Lung microvascular endothelial cell (primary cell): ENCODE measurements at places on chromosomes 4 and X. TPM values are rescaled to one million over a fixed set of nuclear protein-coding genes. Genes with fewer than 3 reads are reported as not detected.
A peak's percentile ranks its signal among the peaks of the same experiment; 100 is the strongest.

DAPP1 gene
- not detected in 2 replicates for total RNA-seq

- DNase-seq, result no peak
These were observed 57.6 kb upstream of the CLNK start for GRCh38 chr4:10741961-10742699.

GRCh38 chr4:6539009-6539764 lies 35.8 kb upstream of the MAN2B2 start:
- DNase-seq, result no peak

GATB gene
- 8.3 and 12.0 TPM in 2 replicates for total RNA-seq

- peak; percentile 6 for DNase-seq
These were observed 62.3 kb upstream of the ADAMTS3 start for GRCh38 chr4:72631296-72631695.

DNA sequence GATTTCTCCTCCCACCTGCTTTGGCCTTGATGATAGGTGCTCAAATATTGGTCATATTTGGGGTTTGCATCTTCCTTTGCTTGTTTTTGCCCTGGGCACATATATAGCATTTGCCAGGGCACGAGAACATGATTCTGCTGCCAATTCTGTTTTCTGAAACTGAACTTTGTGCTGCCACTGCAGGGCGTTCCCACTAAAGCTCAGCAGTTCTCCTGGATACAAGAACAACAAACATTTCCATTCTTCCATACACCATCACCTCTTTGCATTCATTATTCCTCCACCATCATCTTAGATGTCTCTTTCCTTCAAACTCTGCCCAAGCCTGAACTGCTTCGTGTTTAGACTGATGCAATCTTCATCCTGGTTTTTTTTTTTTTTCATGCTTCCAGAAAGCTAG lies 36.3 kb upstream of the GATB start:
- no peak for DNase-seq

DNA sequence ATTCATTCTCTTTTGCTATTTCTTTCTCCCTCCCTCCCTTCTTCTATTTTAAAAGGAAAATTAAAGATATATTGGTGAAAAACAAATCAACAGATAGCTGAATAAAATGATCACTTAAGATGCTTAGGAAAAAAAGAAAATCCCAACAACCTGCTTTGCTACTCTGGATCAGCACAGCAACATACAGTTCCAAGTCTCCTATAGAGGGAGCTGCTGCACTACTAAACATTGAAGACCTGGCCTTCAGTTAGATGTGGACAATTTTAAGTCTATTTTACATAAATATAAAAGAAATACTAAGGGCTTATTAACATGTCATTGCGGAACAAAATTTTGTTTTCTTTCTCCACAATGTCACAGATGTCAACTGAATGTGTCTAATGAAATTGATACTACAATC lies 226.4 kb downstream of the MAGEB5 start:
- DNase-seq, result peak; percentile 38

DNA sequence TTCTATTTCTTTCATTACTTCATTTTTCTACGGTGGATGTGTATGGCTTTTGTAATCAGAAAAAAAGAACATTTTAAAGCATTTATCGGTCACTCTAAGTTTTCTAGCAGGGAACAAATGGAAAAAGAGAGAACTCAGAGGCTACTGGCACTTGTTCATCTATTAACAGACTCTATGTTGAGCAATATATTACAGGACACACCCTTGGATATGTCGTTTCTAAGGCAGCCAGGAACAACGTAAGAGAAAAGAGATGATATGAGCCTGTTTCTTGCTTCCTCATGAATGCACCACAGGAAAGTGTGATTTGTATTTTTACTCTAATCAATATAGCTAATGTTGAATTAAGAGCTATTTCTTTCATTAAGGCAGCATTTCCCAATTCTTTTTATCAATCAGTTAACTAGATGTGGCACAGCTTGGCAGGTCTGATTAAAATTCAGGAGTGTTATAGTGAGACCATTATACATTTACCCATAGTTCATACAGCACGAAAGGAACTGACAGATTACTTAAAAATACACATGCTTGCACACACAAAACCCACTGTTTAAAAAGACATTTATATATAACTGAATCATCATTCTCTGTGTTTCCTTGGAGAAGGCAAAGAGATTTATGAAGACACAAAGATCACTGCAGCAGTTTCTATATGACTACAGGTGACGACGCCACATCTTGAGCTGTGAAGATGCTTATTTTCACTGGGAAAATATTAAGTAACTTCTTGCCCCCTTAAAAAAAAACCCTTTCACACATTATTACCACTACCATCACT lies 13.0 kb downstream of the RAB9B start:
- no peak for DNase-seq

DNA sequence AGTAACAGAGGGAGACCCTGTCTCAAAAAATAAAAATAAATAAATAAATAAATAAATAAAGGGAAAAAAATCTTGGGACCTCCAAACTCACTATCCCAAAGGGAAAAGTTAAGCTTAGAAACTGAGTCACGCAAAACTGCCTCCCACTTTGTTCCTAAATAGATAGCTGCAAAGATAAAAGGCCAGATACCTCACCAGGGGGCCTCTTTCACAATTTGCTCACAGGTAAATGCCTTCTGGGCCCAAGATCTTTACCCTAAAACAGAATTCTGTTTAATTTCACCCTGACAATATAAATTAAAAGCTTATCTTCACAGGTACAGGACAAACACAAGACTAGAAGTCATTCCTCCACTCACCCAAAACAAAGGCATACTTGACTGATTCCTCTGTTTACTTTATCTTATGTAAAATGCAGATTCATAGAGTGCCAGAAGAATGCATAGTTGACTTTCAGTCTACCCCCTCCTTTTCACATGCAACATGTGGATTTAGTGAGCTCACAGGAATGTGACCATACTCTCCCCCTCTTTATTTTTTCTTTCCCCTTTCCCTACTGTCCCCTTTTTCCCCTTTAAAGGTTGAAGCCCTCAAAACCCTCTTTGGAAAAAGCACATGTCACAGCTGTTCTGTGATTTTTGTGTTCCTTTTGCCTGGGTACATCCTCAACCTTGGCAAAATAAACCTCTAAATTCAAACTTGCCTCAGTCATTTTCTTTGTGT lies 23.4 kb downstream of the ELF2 start:
- DNase-seq, result no peak

DNA sequence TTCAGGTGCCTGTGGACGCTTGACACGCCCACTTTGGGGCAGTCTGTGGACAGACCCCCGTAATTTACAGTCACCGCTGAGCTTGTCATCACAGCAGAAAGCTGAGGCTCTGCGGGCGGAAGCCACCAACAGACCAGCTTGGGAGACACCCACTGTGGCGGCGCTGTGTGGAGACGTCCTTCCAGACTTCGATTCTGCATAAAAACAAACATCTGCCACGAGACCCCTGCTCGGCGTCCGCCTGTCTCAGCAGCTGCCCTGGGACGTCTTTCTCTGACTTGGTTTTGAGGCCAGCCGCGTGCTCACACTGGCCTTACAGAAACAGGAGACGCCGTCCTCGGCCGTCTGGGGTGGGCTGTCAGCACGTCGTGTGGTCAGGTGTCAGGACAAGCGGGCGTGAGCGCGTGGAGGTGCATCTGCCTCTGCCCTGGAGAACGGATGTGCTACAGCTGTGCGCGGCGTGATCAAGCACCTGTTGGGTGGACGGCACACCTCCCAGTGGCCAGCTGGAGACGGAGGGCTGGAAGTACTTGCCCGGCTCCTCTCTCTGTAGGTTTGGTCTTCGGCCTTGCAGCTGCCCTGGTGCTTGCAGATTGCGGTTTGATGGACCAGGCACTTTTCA lies 37.5 kb downstream of the PIGG start:
- no peak for DNase-seq

DNA sequence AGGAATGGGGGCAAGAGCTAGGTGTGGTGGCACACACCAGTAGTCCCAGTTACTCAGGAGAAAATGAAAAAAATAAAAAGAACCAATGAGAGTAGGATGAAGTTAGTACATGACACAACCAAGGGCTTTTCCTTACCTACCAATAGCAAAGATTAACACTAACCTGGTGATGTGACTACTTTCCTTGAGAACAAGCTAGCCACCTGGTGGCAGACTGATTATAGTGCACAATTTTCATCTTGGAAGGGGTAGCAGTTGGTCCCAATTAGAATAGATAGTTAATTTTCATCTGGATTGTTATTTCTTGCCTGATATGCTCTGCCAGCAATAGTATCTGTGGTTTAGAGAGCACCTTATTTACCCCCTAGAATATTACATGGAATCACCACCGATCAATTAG lies 1216.8 kb upstream of the PABPC4L start:
- DNase-seq, result no peak

DNA sequence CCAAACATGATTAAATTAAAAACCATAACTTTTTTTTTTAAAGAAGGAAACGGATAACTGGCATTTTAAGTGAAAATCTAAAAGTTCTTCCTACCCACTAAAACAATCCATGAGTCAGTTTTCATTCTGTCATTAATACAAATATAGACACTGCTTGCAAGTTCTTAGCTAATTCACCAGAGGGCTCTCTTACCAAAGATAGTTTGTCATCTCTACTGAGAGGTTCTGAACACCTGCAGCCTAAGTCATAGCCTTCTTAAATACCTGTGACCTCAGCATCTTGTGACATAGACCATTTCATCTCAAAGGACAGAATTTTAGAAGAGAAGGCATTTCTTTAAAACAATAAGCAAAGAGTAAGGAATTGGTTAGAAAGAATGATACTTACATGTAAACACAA lies 65.3 kb upstream of the FAM120C start:
- peak; percentile 32 for DNase-seq

DNA sequence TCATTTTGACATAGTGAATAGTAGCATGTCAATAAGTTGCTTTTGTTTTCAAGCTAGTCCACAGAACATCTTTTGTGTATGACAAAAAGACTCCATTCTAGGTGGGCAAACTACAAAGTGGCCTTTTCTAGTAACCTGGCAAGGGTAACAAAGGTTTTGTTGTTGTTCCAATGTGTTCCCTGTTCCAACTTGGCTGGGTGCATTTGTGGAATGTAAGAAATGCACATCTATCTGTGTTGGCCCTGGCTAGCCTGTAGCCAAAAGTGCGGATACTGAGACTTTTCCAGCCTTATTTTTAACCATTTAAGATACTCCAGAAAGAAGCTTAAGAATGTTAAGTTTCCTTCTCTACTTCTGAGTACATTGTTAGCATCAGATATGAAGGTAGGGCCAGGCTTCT lies 118.7 kb upstream of the CHRDL1 start:
- no peak for DNase-seq

- DNase-seq, result no peak
These were observed 200.2 kb downstream of the ADGRA3 start for GRCh38 chr4:22315628-22316027.

AMBN gene
- total RNA-seq, result not detected in 2 replicates

HS6ST2 gene
- total RNA-seq, result under 0.01 TPM in 1 of 2 replicates, not detected in the other

DNA sequence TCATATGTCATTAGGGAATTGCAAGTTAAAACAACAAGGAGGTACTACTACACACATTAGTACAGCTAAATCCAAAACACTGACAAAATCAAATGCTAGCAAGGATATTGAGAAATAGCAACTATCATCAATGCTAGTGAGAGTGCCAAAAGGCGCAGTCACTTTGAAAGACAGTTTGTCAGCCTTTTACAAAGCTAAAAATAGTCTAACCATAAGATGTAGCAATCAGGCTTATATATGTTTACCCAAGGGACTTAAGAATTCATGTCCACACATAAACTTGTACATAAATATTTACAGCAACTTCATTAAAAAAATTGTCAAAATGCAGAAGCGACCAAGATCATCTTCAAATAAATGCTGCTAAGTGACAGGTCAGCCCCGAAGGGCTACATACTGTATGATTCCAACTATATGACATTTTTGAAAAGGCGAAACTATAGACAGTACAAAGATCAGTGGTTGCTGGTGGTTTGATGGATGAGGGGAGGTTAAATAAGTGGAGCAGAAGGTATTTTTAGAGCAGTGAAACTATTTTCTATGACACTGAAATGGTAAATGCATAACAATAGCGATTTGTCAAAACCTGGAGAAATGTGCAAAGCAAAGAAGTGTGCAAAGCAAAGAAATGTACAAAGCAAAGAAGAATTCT lies 704.8 kb downstream of the ARAP2 start:
- no peak for DNase-seq

DNA sequence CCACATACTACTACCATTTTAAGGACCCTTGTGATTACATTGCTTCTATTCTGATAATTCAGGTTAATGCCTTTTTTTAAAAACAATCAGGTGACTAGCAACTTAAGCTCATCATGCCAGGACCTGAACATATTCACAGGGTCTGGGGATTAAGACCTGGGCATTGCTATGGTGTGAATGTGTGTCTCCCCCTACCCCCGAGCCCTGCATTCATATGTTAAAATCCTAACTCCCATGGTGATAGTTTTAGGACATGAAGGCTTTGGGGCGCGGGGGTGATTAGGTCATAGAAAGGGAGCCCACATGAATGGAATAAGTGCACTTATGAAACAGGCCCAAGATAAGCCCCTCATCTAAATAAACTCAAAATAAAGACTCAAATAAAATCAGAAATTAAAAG lies 734.4 kb upstream of the PABPC4L start:
- DNase-seq, result no peak

- DNase-seq, result no peak
These were observed 283.6 kb downstream of the GALNTL6 start for GRCh38 chr4:172096786-172097185.

DNA sequence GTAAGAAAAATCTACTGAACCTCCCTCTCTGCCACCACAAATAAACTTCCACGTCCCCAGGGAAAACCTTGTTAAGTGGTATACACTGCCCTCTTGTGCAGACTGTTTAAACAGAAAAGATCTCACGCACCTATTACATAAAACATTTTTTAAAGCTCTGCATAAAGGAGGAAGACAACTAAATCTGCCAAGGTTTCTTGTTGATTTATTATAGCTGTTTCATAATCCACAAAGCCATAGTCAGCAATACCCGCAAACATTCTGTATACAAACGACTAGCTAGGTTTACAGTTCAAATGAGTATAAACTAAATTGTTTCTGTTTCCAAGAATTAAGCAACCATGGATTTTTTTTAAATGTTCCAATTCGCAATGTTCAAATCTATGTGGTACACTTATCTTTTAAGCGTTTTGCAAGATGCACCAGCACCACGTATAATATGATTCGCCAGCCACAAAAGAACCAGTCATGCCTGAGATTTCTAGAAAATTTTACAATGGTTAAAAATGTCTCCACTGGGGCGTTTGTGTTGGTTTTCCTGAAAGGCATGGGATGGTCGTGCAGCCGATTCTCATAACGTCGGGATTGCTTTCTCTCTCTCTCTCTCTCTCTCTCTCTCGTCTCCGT lies 164.6 kb downstream of the PRKX start:
- peak; percentile 5 for DNase-seq

GRCh38 chr4:184397516-184398163 lies 76.7 kb downstream of the IRF2 start:
- DNase-seq, result no peak

GRCh38 chr4:146124023-146124680 lies 51.4 kb upstream of the LSM6 start:
- no peak for DNase-seq

TREX2 gene
- 4.4 and 7.7 TPM in 2 replicates for total RNA-seq

SPANXB1 gene
- not detected in 2 replicates for total RNA-seq

DNA sequence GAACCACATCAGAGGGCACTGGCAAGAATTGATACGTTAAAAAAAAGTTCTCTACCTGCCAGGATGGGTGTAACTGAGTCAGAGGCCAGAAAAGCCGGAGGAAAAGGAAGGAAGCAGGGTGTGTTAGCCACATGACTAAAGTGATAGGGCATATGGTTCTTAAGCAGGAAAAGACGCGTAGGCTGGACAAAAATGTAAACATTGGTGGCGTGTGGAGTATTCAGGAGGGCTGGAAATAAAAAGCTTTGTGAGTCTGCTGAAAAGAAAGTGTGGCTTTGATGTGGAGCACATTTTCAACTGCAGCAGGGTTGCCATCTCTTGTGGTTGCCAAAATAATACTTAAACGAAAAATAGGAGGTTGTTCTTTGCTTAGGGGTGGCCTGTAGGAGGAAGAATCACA lies 186.5 kb upstream of the RPL34 start:
- no peak for DNase-seq

- DNase-seq, result no peak
These were observed 170.3 kb downstream of the MOSPD2 start for GRCh38 chrX:15043538-15043937.
